ENCODE measurements at places on chromosomes 4 and X.

DNA sequence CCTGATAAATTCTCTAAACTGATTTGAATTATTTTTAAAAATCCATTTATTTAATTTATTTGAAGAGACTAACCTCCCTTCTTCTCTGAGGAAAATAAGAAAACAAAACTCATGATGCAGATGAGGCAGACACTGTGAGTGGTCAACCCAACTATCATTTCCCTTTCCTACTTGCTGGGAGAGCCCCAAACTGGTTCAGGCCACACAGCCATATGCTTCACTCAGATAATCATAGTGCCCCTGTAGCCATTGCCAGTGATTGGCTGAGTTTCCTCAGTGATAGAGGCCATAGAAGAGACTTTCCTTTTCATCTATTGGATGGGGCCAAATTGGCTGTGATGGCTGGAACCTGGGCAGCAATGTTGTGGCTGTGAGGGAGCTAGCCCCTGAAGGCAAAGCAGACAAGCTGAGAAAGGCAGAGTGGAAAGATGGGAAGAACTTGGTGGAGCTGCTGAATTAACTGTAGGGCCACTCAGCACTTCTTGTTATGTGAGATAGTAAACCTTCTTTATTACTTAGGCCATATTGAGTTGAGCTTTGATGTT, 49.8 kb downstream of the RAB33B start:
- no peak for DNase-seq

DNA sequence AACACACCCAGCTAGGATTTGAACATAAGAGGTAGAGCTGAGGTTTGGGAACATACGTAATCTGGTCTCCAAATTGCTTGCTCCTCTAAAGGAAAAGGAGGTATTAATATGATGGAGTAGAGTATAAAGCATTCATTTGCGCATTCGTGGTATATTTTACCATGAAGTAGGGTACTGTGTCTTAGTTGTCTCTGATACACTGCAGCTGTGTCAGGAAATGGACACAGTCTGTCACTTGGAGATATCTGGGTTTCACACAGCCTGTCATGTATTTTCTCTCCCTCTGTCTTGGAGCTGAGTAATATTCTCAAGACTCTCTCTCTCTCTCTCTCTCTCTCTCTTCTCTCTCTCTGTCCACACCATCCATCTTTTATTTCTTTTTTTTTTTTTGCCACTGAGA, 274.8 kb upstream of the UGT8 start:
- DNase-seq = no peak

GRCh38 chrX:154486396-154487207, at the start of gene UBL4A:
Gene UBL4A, minus strand, starts transcription at chrX:154486615. Its CDS starts 31 bp downstream, at chrX:154486584.
- DNase-seq = peak; percentile 69

DNA sequence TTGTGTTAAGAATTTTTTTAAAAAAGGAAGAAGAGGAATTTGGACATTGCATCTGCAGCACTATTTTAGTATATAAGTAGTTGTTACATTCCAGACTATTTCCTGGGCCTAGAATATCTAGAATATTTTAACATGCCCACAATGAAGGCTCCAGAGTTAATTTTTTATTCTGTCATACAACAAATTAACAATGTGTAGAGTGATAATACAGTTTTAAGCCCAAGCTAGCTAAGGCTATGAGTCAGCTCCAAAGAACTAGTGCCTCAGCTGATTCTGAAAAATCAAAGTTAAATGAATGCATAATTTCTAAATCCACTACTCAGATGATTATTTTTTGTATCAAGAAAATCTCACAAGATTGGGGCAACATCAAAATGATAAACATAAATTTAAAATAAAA, 231.4 kb downstream of the PRDM5 start:
- DNase-seq = no peak

GRCh38 chrX:116961872-116962582, 499.3 kb upstream of the CT83 start:
- DNase-seq = no peak

DNA sequence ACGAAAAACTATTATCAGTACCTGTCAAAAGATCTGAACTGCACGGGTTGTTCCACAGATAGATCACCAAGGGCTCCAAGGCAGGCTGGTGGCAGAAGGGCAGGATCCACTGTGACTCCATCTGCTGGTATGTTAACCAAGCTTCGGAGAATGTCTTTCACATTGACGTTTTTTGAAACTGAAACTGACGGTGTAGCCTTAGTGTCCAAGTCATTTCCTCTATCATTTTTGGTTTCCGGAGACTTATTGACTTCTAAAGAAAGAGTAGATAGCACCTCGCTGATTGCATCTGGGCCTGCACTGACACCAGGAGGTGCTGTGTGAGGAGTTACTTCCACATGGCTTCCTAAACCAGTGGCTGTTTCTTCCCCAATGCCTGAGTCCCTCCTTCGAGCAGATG, 186.9 kb downstream of the LRBA start:
- no peak for DNase-seq

DNA sequence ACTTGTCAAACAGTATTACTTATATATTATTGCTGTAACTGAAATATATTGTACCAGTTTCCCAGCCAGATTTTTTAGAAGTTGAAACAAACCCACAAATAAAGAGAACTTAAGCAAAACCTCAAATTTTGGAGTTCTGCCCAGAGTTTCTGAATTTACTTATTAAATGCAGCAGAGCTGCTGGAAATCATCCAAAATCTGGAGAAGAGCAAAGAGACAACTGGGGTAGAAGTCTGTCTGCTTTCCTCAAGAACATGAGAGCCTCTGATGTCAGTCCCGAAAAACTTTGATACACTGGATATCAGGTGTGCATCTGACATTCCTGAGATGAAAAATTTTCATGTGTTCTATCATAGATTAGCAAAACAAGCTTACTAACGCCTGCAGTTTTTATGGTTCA, 325.9 kb downstream of the NR3C2 start:
- no peak for DNase-seq
